ENCODE measurements at places on chromosomes 6 and 20.

DNA sequence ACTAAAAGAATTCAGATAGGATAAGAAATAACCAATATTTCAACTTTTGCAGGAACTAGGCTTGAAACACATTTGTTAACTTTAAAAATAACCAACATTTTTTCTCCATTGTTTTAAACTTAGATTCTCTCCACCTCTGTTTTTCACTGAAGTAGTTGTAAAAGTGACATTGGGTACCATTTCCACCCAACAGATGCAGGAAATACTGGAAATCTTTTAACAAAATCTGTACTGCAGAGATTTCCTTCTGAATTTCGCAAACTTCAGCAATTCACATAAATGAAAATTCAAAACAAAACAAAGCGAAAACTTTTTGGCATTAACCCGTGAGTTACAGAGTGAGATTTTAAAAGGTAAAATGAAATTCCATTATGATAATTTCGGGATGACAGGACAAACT, 731.7 kb downstream of the RFPL4B start:
- DNase-seq: no peak

DNA sequence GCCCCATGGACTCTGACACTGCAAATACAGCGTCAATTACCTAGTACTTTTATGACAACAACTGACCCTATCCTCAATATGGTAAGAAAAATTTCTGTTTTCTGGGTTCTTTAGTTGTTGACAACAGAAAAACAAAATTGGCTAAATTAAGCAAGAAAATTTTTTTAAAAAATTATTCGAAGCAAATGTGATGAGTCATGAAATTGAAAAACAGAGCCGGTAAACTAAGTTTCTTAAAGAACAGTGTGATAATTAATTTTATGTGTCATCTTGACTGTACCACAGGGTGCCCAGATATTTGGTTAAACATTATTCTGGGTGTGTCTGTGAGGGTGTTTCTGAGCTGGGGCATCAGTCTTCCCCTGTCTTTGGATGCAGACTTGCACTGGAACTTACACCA, 107.6 kb upstream of the OPRM1 start:
- no peak for DNase-seq

DNA sequence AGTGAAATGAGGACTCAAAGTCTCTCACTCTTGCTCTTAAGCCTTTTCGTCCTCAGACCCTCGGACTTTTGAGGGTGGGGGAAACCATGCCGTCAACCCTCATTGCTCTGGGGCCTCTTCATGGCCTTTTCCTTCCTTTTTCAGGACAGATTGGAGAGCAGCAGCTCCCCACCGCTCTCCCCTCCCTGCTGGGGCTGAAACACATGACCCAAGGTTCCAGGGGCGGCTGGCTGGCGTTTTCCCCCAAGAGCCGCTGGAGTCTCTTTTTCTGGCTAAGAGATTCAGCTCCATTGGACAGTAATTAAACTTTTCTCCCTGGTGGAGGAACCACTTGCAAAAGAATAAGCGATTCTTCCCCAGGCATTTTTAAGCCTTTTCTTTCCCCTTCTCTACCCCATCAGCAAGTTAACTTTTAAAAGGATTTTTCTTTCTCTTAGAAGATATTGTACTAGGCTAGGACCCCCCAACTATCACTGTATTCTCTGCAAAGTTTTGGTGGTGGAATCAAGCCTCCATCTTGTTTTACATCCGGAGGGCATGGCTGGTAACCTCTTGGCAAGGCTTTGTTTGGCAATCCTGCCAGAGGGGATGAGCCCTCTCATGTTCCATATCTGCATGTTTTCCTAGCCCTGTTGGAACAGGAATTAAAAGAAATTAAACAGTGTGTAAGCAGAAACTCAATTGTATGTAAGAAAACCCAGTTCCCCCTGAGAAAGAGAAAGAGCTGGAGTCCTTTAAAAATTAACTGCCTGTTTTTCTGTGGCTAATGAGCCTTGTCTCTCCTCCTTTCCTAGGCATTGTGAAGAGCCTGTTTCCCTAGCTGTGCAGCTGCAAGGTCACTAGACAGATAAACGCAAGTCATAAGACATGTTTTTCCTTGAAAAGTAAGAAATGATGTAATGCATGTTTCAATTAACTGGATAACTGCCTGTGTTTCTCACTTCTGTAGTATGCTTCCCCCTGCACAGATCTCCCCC, 100.8 kb upstream of the GPR6 start:
- DNase-seq: no peak

GRCh38 chr6:42696526-42697267, 25.7 kb downstream of the PRPH2 start:
- DNase-seq: no peak

DNA sequence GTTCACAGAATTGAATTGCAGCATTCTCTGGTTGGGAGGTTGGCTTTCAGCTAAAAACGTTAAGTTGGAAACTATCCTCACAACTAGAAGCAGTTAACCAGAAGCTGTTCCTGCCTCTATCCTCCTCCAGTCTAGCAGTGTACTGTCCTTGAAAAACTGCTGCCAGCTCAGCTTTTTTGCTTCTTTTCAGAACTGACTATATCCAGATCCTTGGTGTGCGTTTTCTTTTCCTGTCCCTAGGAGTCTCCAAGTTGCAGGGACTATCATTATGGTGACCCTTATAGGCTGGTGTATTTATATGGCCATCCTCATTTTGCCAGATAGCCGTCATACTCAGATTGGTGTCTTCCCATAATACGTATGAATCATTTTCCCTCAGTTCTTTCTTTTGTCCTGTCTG, 5.5 kb downstream of the ITCH start:
- DNase-seq: no peak

GRCh38 chr20:23874747-23875146, 4.8 kb downstream of the CST5 start:
- DNase-seq: no peak

- DNase-seq: no peak
These were observed 387.8 kb upstream of the GJE1 start for GRCh38 chr6:141744971-141745370.

DNA sequence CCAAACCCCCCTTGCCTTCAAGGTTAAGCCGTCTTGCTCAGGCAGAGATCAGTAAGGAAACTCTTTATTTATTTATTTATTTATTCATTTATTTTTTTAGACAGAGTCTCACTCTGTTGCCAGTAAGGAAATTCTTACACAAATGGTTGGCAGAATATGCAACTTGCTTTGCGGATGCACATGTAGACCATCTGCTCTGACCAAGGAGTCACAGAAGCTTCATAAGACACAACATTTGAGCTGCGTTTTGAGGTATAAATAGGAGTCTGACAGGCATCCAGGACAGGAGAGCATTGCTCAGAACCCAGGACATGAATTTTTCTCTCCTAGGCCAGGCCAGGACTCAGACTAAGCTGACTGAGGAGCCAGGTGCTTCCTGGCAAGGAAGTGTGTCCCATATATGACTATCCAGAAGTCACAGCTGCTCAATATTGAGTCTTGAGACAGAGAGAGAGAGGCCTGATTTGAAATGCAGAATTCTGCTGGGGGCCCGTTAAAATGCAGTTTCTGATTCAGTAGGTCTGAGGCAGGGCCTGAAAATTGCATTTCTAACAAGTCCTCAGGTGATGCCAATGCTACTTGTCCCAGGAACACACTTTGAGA, 43.9 kb downstream of the HLA-A start:
- no peak for DNase-seq

- no peak for DNase-seq
These were observed 487.7 kb upstream of the BTBD3 start for GRCh38 chr20:11429889-11430519.

DNA sequence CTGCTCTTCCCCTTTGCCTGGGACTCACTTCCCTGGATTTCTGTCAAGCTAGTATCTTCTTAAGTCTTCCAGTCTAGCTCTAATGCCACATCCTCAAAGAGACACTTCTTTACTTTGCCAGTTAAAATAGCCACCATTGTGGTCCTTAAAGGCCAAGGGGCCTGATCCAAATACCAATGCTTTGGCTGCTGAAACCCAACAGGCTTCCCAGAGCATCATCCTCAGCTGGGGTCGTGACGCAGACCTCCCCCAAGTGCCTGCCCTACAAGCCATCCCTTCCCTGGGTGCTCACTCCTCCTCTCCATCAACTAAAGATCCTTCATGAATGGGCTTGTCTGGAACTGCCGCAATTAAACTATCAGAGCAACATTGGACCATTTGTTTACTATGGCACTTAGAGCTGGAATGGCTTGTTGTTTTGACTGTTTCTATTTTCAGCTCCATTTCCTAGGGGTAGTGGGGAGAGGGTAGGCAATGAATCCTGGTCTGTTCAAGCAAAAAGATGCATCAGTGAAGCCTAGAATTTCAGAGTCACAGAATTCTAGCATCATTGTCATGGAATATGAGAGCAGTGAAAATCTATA, 79.6 kb upstream of the SIRPA start:
- no peak for DNase-seq

GRCh38 chr6:55916188-55916587, 40.8 kb upstream of the BMP5 start:
- DNase-seq: no peak

Measured in CD8-positive, alpha-beta memory T cell (primary cell).